CD4-positive, alpha-beta T cell treated with Interleukin-2 at 100 ng/mL for 4 hours (primary cell): ENCODE measurements at places on chromosomes 12 and 14.
A peak's percentile ranks its signal among the peaks of the same experiment; 100 is the strongest.

DNA sequence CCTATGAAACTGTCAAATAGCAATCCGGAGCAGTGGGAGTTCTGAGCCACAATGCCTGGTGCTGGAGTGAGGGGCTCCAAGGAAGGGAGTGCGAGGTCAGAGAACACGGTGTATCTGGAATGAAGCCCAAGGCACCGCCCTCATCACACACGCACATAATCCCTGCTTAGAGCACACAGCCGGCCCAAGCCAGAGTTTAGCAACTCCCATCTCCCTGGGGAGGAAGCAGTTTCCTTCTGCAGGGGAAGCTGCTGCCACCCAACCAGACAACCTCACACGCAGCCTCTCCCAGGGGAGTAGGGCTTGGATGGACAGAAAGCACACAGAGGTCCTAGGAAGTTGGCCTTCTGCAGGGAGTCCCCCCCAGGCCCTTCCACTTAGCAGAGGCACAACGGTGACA, 31.3 kb downstream of the ACTN1 start:
- DNase-seq, result no peak

- no peak for DNase-seq
Measured at GRCh38 chr12:2289525-2289924, 236.7 kb downstream of the CACNA1C start.

- DNase-seq, result no peak
Measured at GRCh38 chr14:51619561-51619960, 32.1 kb upstream of the FRMD6 start.

GRCh38 chr14:60488175-60488574, 2.3 kb upstream of the C14orf39 start:
- no peak for DNase-seq

DNA sequence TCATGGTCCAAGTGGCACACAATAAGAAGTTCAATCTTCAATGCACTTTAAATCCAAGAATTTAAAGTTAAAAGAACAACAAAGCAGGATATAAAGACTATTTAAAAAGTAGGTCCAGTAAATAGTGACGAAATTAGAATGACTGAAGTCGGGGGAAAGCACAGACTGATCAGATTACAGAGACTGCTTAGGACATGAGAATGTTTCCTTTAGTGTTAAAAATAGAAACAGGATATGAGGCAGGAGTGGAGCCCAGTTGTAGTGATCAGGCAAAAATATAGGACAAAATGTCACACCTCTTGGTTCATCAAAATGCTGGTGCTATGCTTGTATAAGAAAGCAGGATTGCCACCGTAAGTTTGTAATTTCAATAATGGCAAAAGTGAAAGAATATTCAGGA, 52.2 kb upstream of the CD163 start:
- no peak for DNase-seq

GRCh38 chr14:30596935-30597334, 25.2 kb upstream of the SCFD1 start:
- no peak for DNase-seq

- DNase-seq, result no peak
Measured at GRCh38 chr12:63913929-63914328, 69.4 kb downstream of the SRGAP1 start.

- no peak for DNase-seq
Measured at GRCh38 chr12:91617818-91618217, 435.2 kb upstream of the DCN start.

- peak; percentile 17 for DNase-seq
Measured at GRCh38 chr12:121711361-121712189, 977 bp upstream of the TMEM120B start.

DNA sequence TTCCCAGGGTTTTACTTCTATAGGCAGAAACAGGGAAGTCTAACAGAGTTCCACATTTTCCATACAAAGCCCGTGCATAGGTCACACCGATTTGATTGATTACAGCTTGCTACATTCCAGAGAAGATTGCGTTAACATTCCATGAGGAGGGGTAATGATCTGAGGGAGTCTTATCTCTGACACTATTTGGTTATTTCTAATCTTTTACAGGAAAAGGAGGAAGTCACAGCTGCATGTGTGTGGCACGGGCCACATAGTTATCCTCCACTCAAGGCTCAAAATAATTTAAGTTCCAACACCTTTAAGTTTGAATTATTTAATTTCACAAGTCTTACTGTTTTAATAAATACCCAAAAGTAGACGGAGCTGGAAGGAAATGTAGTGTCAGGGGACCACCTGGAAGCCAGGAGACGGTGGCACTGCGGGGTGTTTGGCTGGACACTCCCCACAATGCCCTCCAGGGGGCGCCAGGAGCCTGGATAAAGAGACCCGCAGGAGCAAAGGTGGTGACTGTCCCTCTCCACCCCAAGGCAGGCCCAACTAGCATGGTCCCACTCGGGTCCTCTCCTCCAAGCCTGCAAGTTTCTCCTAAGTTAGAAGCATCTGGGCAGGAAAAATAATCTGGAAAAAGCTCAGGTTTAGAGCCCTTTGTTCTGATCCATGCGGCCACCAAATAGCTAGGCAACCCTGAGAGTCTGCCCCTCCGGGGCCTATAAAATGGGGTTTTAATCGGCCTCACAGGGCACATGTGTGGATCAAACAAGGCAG, 20.2 kb downstream of the KRT8 start:
- peak; percentile 74 for DNase-seq

GRCh38 chr12:70443062-70443673, 77.1 kb downstream of the KCNMB4 start:
- DNase-seq, result no peak

DNA sequence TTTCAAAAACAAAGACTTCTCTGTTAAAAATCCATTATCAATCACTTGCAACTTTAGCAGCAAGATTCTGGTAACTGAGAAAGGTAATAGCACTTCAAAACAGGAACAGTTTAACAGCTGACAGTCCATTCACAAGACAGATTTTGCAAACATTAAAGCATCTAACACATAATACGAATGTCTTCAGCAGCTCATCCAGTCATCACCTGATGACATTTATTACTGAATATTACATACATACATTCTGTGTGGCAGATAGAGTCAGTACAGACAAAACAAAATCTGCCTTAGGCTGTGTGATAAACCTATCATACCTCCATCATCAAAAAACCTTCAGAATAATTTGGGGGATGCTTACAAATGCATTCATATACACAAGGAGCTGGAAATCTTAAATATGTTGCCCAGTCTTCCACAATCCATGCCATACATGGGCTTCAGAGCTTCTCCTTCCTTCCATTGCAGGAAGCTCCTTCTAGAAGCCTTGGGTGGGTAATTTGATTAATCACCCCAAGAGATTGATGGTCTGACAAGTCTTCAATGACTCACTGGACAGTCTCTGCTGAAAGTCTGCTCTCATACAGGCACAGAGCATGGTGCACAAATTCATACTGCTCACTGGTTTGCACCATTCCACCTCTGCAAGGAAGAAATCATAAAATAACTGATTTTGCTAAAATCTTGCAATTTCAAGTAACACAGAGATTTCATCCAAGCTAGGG, 1.6 kb upstream of the PTPRB start:
- no peak for DNase-seq

GRCh38 chr14:69500096-69500495, 15.6 kb downstream of the PLEKHD1 start:
- no peak for DNase-seq

- no peak for DNase-seq
Measured at GRCh38 chr14:103023881-103024473, 33.4 kb downstream of the CDC42BPB start.

DNA sequence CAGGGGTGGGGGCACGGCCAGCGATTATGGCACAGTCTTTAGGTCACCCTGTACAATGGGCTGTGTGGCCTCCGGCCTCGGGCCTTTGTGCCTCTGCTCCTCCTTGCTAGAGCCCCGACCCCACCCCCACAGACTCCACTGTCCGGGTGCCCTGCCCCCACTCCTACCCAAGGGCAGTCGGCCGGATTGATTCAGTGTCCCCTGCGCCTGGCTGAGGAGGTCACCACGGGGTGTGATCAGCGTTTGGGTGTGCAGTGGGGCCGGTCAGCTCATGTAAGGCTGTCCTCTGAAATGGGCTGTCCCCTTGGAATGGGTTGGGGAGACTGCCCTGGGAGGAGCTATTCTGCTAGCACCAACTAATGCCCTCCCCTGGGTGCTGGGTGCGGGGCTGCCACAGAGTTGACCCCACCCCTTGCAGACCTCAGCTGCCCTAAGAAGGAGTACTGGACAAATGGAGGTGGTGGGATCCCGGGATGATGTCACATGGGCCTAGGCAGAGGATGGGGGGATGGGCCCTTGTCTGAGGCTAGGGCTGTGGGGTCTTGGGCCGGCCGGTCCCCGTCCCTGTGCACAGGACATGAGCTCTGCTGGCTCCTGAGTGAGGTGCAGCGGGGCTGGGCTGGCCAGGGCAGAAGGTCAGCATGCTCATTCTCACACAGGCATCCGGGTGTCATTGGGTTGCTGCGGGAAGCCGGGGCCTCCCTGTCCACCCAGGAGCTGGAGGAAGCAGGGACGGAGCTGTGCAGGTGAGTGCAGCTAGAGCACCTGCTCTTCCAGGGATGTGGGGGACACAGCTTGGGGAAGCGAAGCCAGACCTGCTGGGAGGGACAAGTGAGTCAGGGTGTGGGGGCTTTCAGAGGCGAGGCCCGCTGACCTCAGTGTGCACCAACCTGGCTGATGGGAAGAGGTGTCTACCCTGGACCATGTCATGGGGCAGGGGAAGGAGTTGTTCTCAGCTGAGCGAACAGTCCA, 23.4 kb downstream of the ASPG start:
- DNase-seq, result no peak

GRCh38 chr14:61498303-61498702, 176.9 kb downstream of the PRKCH start:
- no peak for DNase-seq

- no peak for DNase-seq
Measured at GRCh38 chr12:21054334-21054733, 76.7 kb upstream of the SLCO1B1 start.

DNA sequence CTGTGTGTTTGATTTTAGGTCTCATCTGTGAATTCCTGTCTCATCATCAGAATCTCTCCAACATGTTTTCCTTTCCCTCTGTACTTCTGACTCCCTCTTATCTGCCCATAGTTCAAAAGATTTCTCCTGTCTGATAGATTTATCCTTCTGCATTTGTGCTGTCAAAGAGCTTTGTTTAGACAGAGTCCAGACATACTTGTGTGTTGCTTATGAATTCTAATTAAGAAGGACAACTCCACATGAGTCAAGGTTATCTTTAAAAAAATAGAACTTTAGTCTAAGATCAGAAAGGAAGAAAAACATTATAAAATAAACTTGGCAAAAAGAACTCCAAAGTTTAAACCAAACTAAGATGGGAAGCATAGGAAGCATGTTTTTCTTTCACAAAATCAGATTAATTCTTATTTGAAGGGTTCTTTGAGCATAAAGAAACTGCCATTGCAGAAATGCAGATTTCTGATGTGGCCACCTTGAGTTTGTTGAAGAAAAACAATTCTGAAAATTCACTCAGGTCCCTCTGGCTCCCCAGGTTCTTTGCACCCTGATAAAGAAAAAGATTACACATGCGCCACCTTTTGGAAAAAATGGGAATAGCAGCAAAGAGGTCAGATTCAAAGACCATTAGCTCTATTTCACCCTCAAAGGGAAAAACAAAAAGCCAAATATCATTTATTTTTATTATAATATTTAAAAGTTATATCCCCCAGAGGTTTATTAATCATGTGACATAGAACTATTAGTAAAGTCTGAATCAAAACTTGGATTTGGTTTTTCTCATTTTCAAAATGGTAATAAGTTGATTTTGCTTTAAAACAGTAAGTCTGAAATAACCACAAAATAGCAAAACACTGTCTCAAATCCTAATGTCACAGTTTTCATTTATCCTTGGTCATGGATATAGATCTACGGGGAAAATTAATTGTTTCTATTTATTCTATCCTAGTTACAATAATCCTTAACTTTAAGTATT, 143.7 kb upstream of the DCN start:
- peak; percentile 68 for DNase-seq

DNA sequence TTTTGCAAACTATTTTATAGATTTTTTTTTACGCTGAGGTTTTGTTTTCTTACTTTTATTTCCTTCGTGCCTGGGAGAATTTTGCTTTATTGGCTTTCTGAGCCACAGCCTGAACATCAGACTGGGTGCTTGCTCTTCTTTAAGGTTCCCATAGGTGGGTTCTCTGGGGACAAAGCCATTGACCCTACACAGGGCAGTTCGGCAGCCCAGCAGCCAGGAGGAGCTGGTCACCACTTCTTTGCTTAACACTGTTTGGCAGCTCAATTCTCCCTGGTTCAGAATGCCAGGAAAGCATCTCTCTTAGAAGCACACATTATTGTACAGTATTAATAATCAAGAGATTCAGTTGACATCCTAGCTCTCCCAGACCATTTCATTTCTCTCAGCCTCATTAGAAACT, 140.8 kb upstream of the NEDD1 start:
- no peak for DNase-seq

GRCh38 chr12:639566-639965, 23.7 kb downstream of the NINJ2 start:
- DNase-seq, result no peak

DNA sequence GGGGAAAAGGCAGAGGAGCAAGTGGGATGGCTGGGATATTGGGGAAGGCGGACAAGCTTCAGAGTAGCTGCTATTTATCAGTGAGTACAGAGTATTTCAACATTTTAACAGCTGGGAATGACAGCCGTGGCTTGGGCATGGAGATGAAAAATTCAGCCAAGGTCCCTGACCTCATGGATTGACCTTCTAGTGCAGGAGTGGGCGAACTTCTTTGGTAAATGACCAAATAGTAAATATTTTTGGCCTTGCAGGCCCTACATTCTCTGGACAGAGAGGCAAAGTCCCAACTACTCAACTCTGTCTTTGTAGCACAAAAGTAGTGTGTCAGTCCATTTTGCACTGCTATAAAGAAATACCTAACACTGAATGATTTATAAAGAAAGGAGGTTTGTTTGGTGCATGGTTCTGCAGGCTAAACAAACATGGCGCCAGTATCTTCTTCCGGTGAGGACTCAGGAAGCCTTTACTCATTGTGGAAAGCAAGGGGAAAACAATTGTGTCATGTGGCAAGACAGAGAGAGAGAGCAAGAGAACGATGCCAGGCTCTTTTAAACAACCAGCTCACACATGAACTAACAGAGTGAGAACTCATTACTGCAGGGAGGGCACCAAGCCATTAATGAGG, 33.6 kb downstream of the TMEM233 start:
- no peak for DNase-seq

- DNase-seq, result no peak
Measured at GRCh38 chr12:20701106-20701505, 6.0 kb downstream of the SLCO1C1 start.

DNA sequence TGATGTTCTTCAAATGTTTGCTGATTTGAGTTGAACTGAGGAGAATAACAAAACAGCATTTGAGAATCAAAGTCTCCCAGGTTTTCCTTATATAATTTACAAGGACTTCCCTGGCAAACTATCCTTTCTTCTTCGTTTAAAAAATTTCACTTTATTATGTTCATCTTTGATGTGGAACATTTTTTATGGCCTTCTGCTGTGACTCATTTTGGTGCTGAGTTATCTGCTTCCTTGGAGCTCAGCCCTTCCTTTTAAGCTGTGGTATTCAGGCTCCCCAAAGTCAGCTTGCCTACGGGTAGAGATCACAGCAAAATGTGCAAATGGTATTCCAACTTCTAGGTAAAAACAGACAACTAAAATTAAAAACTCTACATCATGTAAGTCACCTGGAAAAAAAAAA, 1.4 kb upstream of the ANO4 start:
- no peak for DNase-seq
